Activated T-cell treated with anti-CD3 and anti-CD28 coated beads, Interleukin-2, amount 50 U/mL, for 72 hours (primary cell): ENCODE measurements at places on chromosomes 13 and 19.
A peak's percentile ranks its signal among the peaks of the same experiment; 100 is the strongest.

DNA sequence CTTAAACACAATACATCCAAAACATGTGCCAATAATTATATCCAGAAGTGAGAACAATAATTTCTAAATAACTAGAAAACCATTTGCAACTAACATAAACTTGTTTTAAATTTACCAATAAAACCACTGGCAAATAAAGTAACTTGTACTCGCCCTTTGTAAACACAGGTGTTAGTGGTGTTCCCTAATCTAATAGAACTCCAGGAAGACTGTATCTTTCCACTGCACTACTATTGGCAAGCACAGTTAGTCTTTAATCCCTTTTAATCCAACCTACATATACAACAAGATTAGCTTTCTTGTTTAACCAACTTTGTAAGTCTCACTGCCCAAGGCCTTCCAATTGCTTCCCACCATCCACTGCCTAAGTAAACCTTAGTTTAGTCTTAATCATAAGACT is 79.5 kb downstream of the PCDH9 start:
- no peak for DNase-seq

DNA sequence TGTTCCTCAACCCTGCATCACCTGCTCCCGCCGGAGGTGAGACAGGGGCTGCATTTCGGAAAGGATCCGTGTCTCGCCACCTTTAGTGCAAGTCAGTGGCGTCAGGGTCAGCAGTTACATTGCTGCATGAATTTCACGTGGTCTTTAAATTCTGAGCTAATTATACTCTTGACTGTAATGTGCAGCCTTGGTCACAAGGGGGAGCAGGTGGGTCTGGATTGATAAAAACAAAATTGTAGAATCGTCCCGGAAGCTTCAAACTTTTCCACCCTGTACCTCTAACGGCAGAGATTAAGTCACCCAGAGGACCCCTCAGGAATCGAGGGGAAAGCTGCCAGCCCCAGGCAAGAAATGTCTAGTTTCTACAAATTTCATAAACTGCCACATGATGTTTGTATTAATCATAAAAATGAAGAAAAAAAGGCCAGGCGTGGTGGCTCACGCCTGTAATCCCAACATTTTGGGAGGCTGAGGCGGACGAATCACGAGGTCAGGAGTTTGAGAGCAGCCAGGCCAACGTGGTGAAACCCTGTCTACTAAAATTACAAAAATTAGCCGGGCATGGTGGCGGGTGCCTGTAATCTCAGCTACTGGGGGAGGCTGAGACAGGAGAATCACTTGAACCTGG is 20.2 kb downstream of the BBC3 start:
- DNase-seq, result peak; percentile 77

- no peak for DNase-seq
Measured at GRCh38 chr19:16946951-16947940, 58.4 kb downstream of the F2RL3 start.

DNA sequence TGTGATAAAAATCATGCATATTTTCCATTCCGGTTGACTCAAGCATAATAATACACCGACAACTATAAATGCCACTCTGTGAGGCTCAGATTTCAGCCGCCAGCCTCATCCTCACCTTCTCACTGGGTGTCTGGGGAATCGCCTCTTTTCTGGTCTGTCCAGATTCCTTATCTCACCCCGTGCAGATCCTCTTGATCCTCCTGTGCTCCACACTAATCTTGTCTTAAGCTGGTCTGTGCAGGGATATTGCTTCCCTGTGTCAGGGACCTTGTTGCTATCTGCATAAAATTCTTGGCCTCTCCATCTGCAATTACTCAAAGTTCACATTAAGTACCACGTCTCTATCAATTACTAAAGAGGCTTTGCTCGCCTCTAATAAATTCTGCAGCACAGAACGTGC is 116.6 kb upstream of the SPACA7 start:
- DNase-seq, result no peak

GRCh38 chr13:19519049-19519448 is 42.3 kb downstream of the TPTE2 start:
- DNase-seq, result no peak

DNA sequence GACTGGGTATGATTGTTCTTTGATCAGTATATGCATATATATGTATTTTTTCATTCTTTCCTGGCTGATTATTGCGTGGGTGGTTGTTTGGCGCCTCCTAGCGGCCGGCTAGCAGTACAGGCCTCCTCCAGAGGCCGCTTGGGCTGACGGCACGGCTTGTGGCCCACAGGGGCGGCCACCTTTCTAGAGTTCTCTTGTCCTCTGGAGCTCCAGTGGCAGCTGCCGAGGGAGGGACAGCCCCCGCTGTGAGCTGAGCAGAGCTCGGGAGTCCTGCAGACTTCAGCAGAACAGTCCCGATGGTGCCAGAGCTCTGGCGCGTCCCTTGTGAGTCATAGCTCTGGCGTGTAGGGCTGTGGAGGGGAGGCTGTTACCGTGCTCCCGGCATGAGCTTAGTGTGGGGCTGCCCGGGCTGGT is 22.5 kb upstream of the ZNF429 start:
- peak; percentile 58 for DNase-seq

GRCh38 chr19:16023146-16023915 is 53.0 kb upstream of the TPM4 start:
- no peak for DNase-seq
